Kidney (tissue), 22 donors: ENCODE measurements at places on chromosomes 5 and 9. TPM values are rescaled to one million over a fixed set of nuclear protein-coding genes. Genes with fewer than 3 reads are reported as not detected.

DNA sequence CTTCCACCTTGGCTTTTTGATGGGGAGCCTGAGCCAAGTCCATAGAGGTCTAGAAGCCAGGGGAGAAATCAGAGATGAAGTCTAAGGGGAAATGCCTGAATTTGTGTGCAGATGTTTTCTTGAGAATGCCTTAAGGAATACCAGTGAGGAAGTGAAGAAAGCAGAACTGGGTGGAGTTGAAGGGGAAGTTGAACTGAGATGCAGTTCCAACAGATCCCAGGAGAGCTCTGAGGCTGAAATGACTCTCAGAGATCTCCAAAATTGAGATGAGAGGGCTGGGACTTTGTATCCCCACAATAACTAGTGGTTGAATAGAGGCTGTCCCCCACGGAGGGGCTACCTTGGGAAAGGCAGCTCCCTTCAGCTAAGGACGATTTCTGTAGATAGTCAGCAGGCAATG lies 197.1 kb downstream of the ZNF462 start:
- H3K4me3 ChIP-seq = no peak overlapping the region
- no peaks in the 10 kb centered on the region for H3K27me3 ChIP-seq
- no peak overlapping the region for H3K27ac ChIP-seq
- H3K4me1 ChIP-seq = no peaks in the 10 kb centered on the region
- DNase-seq = no peak
- no peaks in the 10 kb centered on the region for H3K36me3 ChIP-seq

- H3K27me3 ChIP-seq = no peaks in the 10 kb centered on the region
- H3K4me3 ChIP-seq = no peak overlapping the region
- no peak overlapping the region for H3K27ac ChIP-seq
- no peaks in the 10 kb centered on the region for H3K4me1 ChIP-seq
- peaks cover 23% of the 10 kb centered on the region for H3K36me3 ChIP-seq
Measured at GRCh38 chr9:122251351-122251750, 13.3 kb downstream of the RBM18 start.

- H3K36me3 ChIP-seq = no peaks in the 10 kb centered on the region
- no peak overlapping the region for H3K27ac ChIP-seq
- no peak overlapping the region for H3K4me3 ChIP-seq
- DNase-seq = no peak
- H3K27me3 ChIP-seq = no peaks in the 10 kb centered on the region
- peaks cover 2% of the 10 kb centered on the region for H3K4me1 ChIP-seq
Measured at GRCh38 chr9:7342736-7343135, 456.8 kb downstream of the DMAC1 start.

DNA sequence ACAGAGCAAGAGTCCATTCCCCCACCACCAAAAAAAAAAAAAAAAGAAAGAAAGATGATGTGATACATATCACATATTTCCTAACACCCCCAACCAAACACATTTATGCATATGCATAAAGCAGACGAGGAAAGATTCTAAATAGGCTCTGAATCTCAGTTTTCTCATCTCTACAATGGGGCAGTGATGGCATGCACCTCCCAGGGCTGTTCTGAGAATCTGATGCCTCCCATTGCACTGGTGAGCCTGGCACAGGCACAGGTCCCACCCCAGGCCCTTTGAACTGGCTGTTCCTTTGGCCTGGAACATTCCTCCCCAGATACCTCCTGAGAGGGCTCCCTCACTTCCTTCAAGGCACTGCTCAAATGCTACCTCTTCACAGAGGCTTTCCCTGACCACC lies 116.5 kb downstream of the C9orf50 start:
- H3K36me3 ChIP-seq = no peaks in the 10 kb centered on the region
- H3K27me3 ChIP-seq = no peaks in the 10 kb centered on the region
- DNase-seq = no peak
- no peaks in the 10 kb centered on the region for H3K4me1 ChIP-seq

DNA sequence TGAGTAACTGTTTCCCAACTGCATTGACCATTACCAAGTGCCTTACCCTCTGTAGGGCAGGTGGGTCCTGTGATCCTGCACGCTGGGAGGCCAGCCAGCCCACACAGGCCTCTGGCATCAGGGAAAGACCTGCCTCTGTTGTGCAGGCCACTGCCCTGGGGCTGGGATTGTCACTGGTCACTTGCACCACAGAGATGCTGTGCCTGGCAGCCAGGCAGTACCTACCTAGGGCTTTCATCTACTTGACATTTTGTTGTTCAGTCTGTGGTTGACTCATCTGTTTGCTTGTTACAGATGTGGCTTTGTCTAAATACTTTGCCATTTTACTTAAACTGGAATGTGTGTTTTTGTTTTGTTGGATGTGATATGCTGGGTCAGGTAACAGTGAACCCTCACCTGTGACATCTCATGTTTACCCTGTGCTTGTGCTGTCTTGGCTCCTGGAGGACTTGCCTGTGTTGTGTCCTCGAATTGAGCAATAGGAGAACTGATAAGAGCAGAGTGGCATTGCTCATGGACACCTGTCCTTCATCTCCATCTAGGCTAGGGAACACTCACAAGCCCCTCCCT lies 32.8 kb downstream of the SECISBP2 start:
- DNase-seq = no peak
- H3K27me3 ChIP-seq = no peaks in the 10 kb centered on the region
- H3K4me1 ChIP-seq = no peaks in the 10 kb centered on the region
- no peak overlapping the region for H3K27ac ChIP-seq

DNA sequence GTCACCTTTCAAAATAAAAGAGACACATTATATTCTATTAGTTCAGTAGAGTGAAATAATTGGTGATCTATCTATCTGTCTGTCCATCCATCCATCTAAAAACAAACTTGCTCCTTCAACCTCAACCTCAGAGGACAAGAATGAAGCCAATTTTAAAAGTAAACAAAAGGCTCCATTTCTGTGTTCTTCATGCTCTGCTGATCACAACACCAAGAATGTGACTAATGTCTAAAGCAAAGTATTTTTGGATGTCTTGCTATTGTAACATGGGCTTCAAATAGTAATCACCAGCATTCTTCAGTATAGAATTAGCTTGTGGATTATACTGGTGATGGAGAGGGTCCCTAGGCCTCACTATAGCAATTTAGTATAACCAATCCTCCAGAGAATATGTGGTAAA lies 1304.4 kb downstream of the MAT2B start:
- H3K4me1 ChIP-seq = no peaks in the 10 kb centered on the region
- no peak for DNase-seq
- H3K4me3 ChIP-seq = no peak overlapping the region
- H3K36me3 ChIP-seq = no peaks in the 10 kb centered on the region
- no peak overlapping the region for H3K27ac ChIP-seq

DNA sequence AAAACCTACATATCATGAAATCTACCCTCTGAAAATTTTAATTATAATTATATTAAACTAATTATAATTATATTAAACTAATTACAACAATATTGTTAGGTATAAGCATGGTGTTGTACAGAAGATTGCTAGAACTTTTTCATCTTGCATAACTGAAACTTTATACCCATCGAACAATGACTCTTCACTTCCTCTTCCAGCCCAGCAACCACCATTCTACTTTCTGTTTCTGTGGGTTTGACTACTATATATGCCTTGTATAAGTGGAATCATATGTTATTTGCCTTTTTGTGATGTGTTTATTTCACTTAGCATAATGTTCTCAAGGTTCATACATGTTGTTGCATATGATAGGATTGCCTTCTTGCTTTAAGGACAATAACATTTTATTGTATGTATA lies 274.2 kb upstream of the CCNH start:
- H3K4me3 ChIP-seq = no peak overlapping the region
- no peaks in the 10 kb centered on the region for H3K4me1 ChIP-seq
- no peak for DNase-seq
- H3K27me3 ChIP-seq = no peaks in the 10 kb centered on the region

- H3K36me3 ChIP-seq = no peaks in the 10 kb centered on the region
- H3K4me3 ChIP-seq = no peak overlapping the region
- H3K27ac ChIP-seq = no peak overlapping the region
- no peaks in the 10 kb centered on the region for H3K27me3 ChIP-seq
- H3K4me1 ChIP-seq = no peaks in the 10 kb centered on the region
Measured at GRCh38 chr5:67377631-67378030, 181.0 kb upstream of the CD180 start.

DNA sequence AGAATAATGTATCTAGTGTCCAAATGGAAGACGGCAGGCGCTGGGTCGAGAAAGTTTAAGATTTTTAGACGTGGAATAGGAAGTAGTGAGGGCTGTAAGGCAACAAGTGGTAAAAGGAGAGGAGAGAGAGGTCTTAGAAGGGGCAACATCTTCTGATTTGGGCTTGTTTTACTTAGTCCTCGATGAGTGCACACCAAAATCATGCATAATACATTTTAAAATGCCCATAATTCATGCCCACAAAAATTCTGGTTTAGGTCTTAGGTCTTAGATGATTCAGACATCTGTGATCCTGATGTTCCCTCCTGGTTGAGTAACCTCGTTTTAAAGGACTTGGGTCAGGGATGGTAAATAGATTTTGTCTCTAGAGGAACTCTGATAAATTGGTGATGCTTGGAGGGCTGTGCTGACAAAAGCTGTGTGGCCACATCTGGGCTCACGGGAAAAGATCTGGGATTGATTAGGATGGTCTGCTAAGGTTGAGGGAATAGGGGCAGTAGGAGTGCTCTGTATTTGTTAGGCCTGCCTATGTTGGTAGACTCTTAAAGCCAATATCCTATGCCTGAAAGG lies 476.3 kb downstream of the CCDC171 start:
- H3K27ac ChIP-seq = no peak overlapping the region
- H3K4me3 ChIP-seq = no peak overlapping the region
- H3K4me1 ChIP-seq = no peaks in the 10 kb centered on the region
- no peaks in the 10 kb centered on the region for H3K36me3 ChIP-seq

MYOZ3 gene
- 1.3 TPM for polyA plus RNA-seq

CCDC183 gene
- 3.1 TPM for polyA plus RNA-seq

PCDHB6 gene
- polyA plus RNA-seq = 0.32 TPM

ZNF618 gene
- 5.6 TPM for polyA plus RNA-seq

PDZD2 gene
- polyA plus RNA-seq = 6.2 TPM

ENG gene
- 158 TPM for polyA plus RNA-seq

FGF1 gene
- polyA plus RNA-seq = 89.7 TPM
